ENCODE measurements at places on chromosomes 6 and 20.

- no peak for DNase-seq
These were observed 93.8 kb upstream of the SIRPA start for GRCh38 chr20:1801225-1801928.

DNA sequence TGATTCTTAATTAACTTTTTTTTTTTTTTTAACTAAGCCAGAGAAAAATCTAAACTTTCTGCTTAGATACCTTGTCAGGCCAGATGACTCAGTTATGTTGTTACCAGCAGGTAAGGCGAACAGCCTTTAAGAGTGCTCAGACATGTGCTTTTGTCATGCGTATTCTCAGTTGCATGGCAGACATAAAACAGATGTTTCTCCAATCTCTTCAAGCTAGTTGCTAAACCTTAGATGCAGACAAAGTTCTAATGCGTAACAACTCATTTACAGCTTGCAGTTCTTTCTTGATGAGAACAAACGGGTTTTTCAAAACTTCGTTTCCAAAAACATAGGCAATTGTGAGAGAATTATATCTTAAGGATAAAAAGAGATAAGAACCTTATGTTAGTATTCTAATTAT lies 49.6 kb upstream of the GFRAL start:
- no peak for DNase-seq

GRCh38 chr20:49646126-49646525 lies 67.6 kb downstream of the B4GALT5 start:
- no peak for DNase-seq

DNA sequence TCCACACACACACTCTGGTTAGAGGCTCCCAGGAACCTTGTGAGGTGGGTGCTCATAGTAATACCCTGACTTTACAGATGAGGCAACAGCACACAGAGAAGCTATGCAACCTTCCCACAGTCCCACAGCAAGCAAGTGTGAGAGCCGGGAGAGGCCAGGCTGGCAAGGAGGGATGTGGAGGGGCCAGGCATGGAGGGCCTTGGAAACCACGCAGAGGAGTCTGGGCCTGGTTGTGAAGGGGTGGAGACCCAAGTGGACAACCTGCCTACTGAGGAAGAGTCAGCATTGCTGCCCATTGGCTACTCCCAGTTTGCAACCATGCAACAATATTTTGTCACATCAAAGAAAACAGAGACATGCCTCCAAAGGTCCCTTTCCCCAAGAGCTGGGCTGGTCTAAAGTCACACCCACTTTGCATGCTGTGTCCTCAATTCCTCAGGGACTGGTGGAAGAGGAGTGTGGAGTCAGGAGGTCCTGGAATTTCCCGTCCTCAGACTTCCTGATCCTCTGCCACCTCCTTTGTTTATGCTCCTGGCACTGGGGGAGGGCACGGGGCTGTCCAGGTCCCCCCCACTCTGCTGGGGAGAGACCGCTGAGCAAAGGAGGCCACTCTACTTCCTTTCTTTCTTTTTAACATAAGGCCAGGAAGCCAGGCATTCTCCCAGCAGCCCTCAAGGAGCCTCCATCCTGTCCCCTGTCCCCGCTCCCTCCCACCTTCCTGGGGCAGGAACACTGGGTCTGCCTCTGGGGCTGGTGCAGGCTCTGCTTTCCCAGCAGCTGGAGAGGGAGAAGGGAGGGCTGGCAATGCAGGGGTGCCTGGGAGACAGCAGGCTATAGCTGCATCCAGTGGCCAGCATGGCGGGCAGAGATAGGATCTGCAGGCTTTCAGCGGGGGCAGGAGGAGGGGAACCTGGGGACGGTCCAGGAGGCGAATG lies 68.3 kb downstream of the NOL4L start:
- DNase-seq, result no peak

GRCh38 chr20:1389703-1390580 lies 2.9 kb downstream of the FKBP1A start:
- DNase-seq, result no peak

GRCh38 chr20:60056407-60057122 lies 98.3 kb downstream of the CDH26 start:
- DNase-seq, result peak; percentile 21

DNA sequence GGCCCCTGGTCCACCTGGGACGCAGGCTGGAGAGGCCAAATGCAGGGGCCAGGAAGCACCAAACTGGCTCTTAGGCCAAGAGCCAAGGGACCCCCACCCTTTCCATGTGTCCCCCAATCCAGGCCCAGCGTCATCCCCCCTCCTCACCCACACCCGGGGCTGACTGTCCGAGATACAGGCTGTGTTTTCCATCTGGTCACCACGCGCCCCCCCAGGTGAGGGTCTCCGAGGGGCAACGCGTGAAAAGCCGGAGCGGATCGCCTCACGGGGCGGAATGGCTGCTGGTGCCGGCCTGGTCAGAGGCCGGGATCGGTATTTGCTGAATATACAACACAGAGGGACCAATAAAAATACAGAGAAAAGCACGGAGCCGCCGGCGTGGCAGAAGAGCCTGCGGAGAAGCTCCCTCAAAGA lies 5.2 kb upstream of the ABHD16B start:
- no peak for DNase-seq

- no peak for DNase-seq
These were observed 116.5 kb downstream of the CCDC170 start for GRCh38 chr6:151610326-151610725.

GRCh38 chr6:22079783-22080182 lies 217.1 kb downstream of the PRL start:
- no peak for DNase-seq

GRCh38 chr6:168216117-168216516 lies 103.5 kb downstream of the DACT2 start:
- DNase-seq, result no peak

Measured in activated CD4-positive, alpha-beta T cell treated with anti-CD3 and anti-CD28 coated beads, Interleukin-2, Interleukin-4, amounts not matched to agents 100 ng/mL and 50 ng/mL, durations not matched to agents 16 hours and 8 hours (primary cell).